Stimulated activated CD8-positive, alpha-beta memory T cell treated with anti-CD3 and anti-CD28 coated beads, Interleukin-7, amount 100 ng/mL, for 1 hour (primary cell): ENCODE measurements at places on chromosomes 12 and 14.

DNA sequence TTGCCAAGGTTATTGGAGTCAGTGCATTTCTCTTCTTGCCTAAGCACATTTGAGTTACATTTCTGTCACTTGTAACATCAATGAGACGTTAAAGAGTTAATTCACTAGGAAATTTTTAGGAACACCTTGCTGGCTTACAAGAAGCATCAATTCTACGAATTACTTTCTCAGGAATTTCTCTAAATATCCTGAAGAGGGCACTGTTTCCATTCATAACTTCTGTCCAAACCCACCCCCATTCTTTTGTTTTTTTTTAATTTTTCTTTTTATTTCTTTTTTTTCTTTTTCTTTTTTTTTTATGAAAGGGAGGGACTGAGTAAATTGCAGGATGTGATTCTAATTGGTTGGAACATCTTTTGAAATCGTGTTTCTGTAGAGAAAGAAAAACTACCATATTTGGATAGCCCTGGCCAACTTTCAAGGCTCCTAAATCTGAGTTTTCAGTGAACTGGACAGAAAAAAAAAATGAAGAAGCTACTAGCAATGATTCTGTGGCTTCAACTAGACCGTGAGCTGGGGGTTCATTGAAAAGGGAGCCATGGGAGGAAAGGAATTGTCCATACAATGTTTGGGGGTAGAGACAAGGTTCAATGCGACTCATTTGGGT lies 285.3 kb downstream of the DAD1 start:
- no peak for DNase-seq

DNA sequence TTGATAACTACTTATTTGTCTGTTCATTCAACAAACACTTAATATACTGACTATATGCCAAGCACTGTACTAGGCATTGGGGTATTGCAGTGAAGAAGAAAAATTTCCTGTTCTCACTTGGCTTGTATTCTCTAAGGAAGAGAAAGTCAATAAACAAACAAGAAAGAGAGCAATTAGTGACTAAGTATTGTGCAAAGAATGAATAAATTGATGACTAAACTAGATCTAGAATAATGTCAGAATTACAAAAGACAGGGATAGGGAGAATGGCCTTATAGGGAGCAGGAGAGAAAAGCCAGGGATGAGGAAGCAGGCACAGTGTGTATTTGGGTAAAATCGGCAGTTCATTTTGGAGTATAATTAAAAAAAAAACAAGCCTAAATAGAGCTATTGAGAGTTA lies 4.2 kb upstream of the LIN7A start:
- DNase-seq: no peak

GRCh38 chr12:122084857-122085405 lies 6.4 kb downstream of the MLXIP start:
- DNase-seq: no peak

DNA sequence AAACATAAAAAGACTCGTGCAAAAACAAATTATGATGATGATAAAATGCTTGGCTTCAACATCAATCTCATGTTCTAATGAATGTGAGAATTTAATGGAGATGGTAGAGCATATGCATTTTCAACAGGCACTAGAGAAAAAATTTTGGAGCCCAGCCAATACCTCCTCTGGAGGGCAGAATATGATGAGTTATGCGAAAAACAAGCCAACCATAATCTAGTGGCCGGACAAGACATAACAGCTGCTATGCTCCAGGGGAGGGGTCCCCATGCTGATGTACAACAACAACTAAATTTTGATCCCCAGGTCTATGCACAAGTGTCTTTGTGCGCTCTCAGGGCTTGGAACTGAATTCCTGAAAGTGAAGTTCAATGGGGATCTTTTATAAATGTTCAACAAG lies 1197.5 kb downstream of the LRFN5 start:
- no peak for DNase-seq

DNA sequence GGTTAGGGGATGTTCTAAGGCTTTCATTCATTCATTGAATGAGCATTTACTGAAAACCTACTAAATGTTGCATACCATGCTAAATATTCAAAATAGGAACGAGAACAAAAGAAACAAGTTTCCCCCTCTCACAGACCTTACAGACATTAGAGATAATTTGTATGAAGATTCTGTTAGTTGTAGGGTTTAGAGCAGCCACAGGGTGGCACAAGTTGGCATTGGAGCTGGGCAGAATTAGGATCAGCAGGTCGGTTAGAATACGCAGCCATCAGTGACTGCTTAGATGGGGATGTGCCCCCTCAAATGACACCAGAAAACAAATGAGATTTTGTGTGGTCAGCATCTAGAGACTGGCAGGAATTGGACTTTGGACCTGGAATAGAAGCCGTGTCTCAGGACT lies 166.3 kb upstream of the DAAM1 start:
- DNase-seq: no peak

DNA sequence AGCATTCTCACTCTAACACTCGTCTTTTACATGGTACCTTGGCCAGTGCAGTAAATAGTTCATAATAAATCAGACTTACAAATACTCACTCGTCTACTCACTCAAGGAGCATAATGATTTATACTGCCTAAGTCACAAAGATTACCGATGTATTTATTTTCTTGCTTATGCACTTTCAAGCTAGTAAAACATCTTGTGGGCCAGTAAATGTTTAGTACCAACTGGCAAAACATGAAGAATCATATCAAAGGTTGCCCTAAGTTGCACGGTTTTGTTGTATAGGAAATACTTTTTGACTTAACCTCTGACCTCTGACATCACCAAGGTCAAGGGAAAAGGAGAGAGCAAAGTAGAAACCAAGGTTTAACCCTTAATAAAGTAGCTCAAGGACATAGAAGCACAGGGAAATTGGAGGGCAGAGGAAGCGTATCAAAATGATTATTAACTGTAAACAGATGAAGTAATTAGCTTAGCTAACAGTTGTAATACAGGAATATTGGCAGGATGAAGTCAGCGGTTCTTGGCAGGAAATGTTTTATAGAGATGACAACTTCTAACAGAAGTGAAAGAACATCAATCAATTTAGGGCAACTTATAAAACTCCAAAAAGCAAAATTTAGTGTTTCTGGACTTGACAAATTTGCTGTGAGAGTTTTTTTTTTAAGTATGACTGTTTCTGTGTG lies 131.9 kb downstream of the HMGA2 start:
- no peak for DNase-seq

- DNase-seq: no peak
Observed at GRCh38 chr14:42710071-42710470, 1103.4 kb downstream of the LRFN5 start.

DNA sequence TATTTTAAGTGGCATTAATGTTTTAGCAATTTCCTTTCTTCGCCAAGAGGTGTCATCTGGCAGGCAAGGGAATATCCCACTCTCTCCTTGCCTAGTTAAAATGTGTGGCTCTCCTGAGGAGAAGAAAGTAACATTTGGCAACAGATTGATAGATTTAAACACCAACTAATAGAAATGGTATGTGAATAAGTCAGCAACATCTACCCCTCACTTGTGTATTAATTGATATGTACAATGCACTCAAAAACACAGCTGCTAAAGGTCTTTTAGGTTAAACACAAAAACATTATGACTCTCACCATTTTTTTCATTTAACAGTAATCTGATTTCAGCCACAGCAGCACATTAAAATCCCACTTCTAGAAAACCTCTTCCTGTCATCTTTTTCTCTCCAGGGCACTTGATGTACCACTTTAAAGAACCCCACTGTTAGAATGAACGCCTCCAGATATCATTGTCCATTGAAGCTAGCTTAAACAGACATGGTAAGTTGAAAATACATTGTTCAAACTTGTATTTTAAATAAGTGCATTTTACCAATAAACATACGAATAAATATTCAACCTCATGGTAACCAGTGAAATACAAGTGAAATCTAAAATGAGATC lies 151.7 kb downstream of the RPAP3 start:
- DNase-seq: no peak

- DNase-seq: no peak
Observed at GRCh38 chr14:86505808-86506207, 975.9 kb downstream of the FLRT2 start.

GRCh38 chr12:103801709-103802585 lies 39.1 kb downstream of the NT5DC3 start:
- no peak for DNase-seq

- DNase-seq: no peak
Observed at GRCh38 chr12:10110256-10110844, 11.6 kb upstream of the CLEC1A start.

GRCh38 chr14:87142551-87143211 lies 850.3 kb downstream of the GALC start:
- DNase-seq: no peak

GRCh38 chr12:123761841-123762714 lies at the start of gene DNAH10:
Gene DNAH10 (plus strand): TSS chr12:123762301. CDS start chr12:123762337, 36 bp downstream.
- DNase-seq: no peak

- no peak for DNase-seq
Observed at GRCh38 chr12:69927164-69927563, 102.1 kb downstream of the MYRFL start.

DNA sequence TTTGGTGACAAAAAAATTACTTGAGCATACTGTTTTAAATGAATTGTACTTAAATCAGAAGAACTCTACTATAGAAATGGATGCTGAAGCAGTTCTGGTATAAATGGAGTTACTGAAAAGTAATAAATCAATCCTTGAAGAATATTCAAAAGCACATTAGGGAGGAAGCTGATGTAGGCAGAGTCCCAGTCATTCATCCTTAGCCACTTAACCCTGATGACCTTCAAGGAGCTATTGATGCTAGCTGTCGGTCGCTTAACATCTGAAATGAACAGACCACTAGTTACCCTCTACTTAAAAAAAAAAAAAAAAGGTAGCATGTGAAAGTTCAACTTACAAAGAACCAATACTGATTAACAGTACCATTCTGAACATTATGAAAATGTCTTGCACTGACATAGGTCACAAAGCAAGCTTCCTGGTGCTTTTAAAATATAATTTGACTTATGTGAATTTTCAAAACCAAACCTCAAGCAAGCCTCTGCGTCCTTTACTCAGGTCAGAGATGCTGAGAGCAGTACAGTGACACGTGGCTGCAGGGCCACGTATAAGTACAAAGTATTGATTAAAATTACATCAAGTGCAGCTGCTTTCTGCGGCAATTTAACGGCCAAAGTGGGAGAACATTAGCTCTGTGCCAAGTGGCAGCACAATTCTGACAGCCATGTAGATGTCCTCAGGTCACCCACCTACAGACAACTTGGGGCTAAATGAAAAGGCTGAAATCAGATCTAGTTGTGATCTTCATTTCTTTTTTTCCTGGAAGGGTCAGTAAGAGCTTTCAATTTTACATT lies 18.1 kb downstream of the PPM1H start:
- no peak for DNase-seq

- DNase-seq: no peak
Observed at GRCh38 chr12:79388011-79388410, 302.8 kb downstream of the PAWR start.

- no peak for DNase-seq
Observed at GRCh38 chr14:74846168-74846567, 29.8 kb downstream of the PROX2 start.

GRCh38 chr12:2013086-2013485 lies 8.8 kb upstream of the DCP1B start:
- no peak for DNase-seq

DNA sequence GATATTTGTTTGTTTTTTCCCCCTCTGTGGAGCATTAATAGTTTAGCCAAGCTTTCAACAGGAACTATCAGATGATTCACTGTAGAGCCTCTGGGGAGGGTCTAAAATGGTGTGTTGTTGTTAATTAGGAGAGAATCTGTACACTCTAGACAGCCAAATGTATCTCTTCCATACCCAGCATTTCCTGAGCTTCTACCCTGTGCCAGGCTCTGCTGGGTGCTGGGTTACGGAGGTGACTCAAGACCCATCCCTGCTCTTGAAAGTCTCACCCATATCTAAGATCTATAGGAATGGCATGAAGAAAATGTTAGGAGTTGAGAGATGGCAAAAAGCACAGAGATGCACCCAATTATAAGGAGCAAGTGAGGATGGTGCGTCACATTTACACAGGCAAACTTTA lies 245.8 kb downstream of the C12orf75 start:
- DNase-seq: no peak

GRCh38 chr14:90555126-90556011 lies 158.5 kb downstream of the CALM1 start:
- no peak for DNase-seq

GRCh38 chr12:93751864-93752610 lies 74.9 kb downstream of the CRADD start:
- no peak for DNase-seq

- no peak for DNase-seq
Observed at GRCh38 chr12:131882804-131883520, 11.5 kb upstream of the ULK1 start.

GRCh38 chr12:128910629-128911028 lies 57.4 kb downstream of the GLT1D1 start:
- no peak for DNase-seq

DNA sequence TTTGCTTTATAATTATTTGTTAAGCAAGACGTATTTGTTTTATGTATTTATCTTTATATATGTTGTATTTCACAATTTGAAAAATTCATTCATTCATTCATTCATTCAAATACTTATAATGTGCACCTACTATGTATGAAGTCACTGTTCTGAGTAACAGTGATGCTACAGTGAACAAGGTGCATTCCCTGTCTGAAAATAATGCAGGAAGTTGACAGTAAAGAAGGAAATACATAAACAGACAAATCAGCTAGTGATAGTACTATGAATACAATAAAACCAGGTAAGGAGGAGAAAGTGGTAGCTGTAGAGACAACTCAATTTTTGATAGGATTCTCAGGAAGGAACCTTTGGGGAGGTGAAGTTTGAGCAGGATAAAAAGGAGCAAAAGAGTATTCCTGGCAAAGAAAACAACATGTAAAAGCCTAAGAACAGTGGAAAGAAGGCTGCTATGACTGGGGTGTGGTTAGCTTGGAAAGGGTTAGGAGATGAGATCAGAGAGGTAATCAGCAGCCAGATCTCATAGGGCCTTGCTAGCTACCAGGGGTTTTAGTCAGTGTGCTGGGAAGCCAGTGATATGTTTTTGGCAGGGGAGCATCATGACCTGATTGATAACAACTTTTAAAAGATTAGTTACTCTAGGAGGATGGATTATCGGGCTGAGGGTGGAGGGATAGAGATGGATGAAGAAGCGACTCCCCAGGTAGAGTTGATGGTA lies 17.4 kb downstream of the BICDL1 start:
- no peak for DNase-seq

GRCh38 chr14:54443981-54444380 lies 2.8 kb upstream of the CNIH1 start:
- DNase-seq: no peak
